ENCODE measurements at places on chromosomes 6 and 20.

DNA sequence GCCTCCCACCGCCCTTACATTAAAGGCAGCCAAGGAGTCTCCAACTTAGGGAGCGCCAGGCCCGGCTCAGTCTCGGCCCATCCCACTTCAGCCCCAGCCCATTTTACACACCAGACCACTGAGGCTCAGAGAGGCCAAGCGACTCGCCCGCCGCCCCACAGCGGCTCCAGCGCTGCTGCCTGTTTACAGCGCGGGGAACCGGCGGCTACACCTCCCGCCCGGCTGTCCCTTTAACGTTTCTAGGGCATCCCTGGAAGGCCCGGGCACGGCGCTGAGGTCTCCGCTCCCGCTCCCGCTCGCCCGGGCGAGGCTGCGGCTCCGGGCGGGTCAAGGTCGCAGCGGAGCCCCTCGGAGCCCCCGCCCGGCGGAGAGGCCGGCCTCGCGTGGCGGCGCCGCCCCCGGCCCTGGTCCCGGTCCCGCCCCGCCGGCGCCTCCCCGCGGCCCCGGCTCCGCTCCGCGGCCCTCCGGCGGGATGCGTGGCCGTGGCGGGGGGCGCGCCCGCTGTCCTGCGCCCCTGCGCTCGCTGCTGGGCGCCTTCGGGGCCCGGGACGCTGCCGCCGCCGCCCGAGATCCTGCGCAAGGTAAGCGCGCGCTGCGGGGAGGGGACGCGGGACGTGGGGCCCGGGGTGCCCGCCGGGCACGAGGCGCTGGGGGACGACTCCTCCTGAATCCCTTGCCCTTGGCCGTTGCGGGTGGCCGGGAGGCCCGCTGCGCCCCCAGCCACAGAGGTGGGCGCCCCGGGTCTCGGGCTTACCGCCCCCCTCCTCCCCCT, 27.1 kb upstream of the PHACTR3 start:
- DNase-seq, result no peak

- no peak for DNase-seq
These were observed 623 bp downstream of the MYBL2 start for GRCh38 chr20:43667341-43668132.

- DNase-seq, result no peak
These were observed 27.1 kb downstream of the CHMP4B start for GRCh38 chr20:33838035-33838864.

GRCh38 chr20:33372993-33373441, 28.3 kb downstream of the CDK5RAP1 start:
- DNase-seq, result no peak

DNA sequence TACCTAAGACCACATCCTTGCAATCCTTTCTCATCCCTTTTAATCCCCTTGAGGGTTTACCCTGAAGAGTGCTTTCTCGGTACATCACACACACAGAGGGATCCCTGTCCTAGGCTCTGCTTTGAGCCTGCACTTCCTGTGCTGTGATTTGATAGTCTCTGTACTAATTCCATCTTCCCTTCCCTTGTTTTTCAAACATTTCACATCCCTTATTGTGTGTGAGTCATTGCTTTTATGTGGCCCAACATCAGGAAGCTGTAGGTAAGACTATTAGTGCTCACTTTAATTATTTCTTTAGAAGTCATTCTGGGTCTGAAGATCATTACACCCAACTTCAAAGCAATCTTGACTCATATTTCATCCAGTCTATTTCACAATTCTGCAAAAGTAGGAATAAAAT, 57.2 kb upstream of the ANKEF1 start:
- DNase-seq, result no peak

DNA sequence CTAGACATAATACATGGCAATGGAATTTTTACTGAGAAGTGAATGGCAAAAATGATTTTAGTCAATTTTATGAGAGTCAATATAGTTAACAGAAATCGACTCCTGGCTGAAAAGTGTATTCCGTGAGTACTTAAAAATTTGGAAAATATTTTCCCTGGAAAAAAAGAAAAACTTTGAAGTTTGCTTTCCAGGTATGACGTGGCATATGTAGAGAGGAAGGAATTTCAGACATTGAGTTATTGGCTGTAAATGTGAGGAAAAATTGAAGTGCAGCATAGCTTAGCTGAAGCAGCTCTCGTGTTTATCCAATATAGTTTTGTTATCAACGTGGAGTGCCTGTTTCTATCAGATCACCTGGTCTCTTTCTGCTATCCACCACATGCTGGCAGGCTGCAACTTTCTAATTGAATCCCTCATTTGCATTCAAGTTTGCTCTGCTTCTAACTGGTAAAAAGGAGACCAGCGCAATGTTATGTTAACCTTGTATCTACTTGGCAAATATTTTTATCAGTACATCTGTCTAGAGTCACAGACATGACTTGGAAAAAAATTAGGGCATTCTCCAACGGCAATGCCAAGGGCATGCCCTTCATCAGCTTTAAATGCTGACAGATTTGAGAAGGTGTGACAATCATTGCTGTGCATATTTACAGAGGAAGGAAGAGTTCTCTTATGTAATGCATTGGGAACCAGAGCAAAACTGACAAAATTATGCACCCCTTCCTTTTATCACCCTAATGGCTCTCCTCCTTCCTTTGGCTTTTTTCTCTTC, 1102.8 kb upstream of the FLRT3 start:
- DNase-seq, result no peak

- DNase-seq, result no peak
These were observed 24.9 kb downstream of the ZNF334 start for GRCh38 chr20:46488451-46488850.
